ENCODE measurements at places on chromosomes 1 and 21.

GRCh38 chr1:204080163-204080903, 7.4 kb downstream of the SOX13 start:
- DNase-seq: no peak

- DNase-seq: no peak
These were observed 143.8 kb downstream of the DUSP10 start for GRCh38 chr1:221598122-221598521.

- no peak for DNase-seq
These were observed 131.7 kb downstream of the SYT2 start for GRCh38 chr1:202578565-202578964.

GRCh38 chr21:36759348-36760083, 60.6 kb downstream of the SIM2 start:
- DNase-seq: no peak

GRCh38 chr1:12011998-12012397, 7.3 kb upstream of the MIIP start:
- DNase-seq: no peak

DNA sequence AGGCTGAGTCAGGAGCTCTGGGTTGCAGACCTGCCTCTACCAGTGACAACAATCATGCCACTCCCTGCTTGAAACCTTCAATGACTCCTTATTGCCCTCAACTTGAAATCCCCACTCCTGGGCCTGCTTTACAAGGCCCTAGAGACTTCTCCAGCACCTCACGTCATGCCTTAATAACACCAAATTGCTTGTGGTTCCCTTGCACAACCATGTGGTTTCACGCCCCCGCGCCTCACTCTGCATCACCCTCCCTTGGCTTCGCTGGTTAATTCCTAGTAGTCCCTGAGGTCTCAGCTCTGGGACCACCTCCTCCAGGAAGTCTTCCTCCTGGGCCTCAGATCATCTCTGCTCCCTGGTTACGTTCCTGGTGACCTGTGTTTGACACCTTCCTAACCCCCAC, 33.0 kb downstream of the EPHA2 start:
- DNase-seq: peak; percentile 74

DNA sequence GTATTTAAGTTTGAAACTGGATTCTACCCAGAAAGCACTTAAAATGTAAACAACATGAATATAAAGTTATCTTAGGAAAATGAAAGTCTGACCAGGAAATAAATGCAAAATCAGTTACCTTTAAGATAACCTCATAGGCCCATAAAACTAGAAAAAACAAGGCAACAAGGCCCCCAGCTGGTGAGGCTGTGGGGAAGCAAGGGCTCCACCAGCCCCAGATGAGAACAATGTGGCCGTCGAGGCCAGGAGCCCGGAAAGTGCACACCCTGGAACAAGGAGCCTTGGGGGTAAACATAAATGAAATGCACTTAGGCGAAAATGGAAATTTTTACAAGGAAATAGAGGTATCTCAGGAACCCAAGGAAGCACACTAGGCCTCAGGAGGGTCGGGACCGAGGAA, 37.9 kb upstream of the BMP8B start:
- DNase-seq: no peak

- DNase-seq: no peak
These were observed 31.6 kb upstream of the DNAJC6 start for GRCh38 chr1:65277605-65278347.

DNA sequence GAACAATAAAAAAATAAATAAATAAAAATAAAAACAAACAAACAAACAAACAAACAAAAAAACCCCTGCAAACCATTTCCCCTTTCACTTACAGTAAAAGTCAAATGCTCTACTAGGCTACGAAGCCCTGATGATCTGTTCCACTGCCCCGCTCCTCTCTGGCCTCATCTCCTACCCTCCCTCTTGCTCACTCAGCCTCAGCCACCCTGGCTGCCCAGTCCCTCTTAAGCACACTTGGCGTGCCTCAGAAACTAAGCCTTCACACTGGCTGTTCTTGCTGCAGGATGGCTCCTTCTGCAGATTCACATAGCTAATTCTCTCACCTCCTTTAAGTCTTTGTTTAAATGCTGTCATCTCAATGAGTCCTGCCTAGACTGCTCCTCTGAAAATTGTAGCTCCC, 30.8 kb upstream of the UHMK1 start:
- DNase-seq: no peak

- DNase-seq: no peak
These were observed 16.8 kb downstream of the GNG4 start for GRCh38 chr1:235632506-235633401.

DNA sequence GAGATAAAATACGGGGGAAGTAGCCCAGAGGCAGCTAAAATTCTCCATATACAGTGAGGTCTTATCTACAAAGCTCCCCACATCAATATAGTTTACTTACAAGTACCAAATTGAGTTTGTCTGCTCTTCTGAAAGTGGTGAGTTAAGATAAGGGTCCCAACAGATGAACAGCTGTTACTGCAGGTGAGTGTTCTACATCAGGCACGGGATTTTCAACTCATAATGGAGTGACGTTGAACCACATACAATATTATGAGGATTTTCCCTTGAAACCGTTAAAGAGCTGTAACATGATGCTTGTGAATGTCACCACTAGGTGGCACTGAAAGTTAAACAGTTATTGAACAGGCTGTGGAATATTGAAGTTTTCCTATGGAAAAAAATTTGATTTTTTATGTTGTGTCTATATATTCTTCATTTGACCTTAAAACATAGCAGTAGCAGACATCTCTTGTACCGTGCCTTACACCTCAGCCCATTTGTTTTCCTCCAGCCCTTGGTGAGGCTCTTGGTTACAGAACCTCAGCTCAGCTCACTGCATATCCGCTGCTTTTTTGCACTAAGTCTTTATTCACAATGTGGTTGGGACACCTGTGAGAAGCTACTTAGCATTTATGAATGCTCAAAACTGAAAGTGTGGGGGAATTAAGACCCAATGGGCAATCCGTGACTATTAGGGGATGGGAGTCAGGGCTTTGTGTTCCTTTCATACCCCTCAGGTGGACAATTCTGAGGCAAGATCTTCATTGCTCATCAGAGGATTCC, 23.2 kb downstream of the CD1D start:
- no peak for DNase-seq

GRCh38 chr21:27586986-27587385, 620.1 kb upstream of the ADAMTS5 start:
- no peak for DNase-seq

GRCh38 chr1:53047737-53048736, 14.0 kb upstream of the PODN start:
- DNase-seq: no peak

- no peak for DNase-seq
These were observed 25.8 kb upstream of the CAPZB start for GRCh38 chr1:19511116-19511515.

GRCh38 chr21:42308161-42308913, 6.9 kb downstream of the TFF3 start:
- no peak for DNase-seq

GRCh38 chr1:156106624-156107488, 7.7 kb upstream of the LMNA start:
- DNase-seq: no peak

- peak; percentile 54 for DNase-seq
These were observed 172.7 kb downstream of the TGFBR3 start for GRCh38 chr1:91712981-91713841.

- DNase-seq: no peak
These were observed 9.6 kb upstream of the AMY2B start for GRCh38 chr1:103561643-103562395.

GRCh38 chr1:43930168-43930948, 3.2 kb upstream of the ARTN start:
- no peak for DNase-seq

DNA sequence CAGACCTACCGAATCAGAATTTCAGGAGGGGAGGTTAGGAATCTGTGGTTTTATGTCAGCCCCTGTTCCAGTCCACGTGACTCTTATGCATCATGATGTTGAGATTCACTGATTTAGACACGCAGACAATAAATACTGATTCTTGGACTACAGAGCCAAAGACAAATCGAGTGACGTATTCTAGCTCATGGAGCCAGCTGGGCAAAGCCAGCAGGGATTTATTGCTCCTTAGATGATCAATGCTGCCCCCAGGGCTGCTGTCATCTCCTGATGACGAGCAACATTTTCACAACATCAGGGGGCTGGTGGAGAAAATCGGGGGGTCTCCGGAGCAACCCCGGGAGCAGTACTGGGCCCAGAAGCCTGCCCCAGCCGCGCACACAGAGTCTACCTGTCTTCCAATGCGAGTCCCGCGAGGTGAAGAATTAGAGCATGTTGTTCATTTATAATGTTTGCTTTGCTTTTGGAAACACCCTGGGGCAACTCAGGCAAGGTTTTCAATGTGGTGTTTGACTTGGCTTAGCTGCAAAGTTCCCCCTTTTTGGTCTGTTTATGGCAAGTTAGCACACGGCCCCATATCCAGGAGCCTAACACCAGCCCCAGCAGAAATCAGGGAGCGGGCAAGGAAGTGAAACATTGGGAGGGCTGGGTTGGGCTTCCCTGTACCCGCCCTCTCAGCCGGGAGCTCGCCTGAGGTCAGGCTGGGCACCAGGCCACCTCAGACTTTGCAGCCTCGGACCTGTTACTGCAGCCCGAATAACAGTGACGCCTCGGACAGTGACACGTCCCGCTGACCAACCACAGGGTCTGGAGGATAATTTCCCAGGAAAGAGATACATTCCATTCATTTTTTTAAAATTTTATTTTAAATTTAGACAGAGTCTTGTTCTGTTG, 19.9 kb upstream of the CLDN14 start:
- DNase-seq: no peak

DNA sequence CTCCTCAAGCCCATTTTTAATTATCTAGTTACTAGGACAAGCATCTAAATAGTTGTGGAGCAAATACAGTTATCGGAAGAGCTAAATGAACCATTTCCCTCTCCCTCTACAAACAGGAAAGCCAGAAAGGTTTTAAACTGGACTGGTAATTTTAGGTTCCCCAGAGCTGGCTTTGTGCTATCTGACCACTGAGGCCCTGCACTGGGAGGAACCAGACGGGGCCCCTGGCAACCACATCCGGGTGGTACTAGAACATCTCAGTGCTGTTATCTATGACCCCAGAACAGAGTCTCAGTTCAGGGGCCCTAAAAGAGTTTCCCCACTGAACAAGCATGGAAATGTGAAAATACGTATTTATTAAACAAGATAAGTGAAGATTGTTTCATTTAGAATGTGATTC, 7.7 kb upstream of the RSPH1 start:
- DNase-seq: peak; percentile 22

- DNase-seq: no peak
These were observed 50.0 kb upstream of the TENT5C start for GRCh38 chr1:117555806-117556205.

GRCh38 chr1:188241629-188242028, 1412.9 kb downstream of the PLA2G4A start:
- DNase-seq: no peak

- no peak for DNase-seq
These were observed 55.2 kb downstream of the SELENOF start for GRCh38 chr1:86858524-86859261.

DNA sequence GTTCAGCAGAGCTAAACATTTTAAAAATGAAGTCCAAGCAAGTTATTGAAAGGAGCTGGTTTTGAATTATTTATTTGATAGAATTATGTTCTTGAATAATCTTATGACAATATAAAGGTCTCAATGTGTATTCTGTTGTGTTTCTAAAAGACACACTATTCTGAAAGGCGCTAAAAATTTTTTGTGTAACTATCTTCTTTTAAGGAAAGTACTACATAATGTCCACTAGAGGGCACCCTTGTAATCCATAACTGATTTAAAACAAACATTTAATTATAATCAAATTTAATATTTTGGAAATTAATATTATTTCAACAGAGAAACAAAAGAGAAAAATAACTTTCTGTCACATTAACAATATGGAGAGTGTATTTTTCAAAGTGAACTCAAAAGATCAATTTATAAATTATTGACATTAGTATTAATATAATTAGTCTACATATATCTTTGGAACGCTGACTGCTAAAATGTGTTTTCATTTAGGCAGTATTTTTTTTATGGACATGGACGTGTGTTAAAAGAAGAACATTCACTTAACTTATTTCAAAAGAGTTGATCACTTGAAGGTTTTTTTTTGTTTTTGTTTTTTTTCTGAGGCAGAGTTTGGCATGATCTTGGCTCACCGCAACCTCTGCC, 248.4 kb downstream of the DENND1B start:
- DNase-seq: no peak

GRCh38 chr1:29543586-29543985, 307.3 kb downstream of the PTPRU start:
- no peak for DNase-seq

DNA sequence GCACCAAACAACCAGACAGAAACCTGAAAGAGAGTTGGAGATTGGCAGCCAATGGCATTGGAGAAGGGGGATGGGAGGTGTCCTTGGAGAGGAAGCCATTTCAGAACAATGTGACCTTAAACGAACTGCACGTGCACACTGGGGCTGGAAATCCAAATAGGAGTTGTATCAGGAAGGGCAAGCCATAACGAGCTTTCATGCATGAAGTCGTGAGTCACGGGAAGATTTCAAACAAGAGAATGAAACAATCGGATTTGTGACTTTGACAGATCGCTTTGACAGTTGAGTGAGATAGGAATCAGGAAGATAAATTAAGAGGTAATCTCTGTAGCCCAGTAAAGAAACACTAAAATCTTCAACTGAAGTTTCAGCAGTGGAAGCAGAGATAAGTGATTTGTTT, 445.8 kb upstream of the ZP4 start:
- DNase-seq: no peak

DNA sequence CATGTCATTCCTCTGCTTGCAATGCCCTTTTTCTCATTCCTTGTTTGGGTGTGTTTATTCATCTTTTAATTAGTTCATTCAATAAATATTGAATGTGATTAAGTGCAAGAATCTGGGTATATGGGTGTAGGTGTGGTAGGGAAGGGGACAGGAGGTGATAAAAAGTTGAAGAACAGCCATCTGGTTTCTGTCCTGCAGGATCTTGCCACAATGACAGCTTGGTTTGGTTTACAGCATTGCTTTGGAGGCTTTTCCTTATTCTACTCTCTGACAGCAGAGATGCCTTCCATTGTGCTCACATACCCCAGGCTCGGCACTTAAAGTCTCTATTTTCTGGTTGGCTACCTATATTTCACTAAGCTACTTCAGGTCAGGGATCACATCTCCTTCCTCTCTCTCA, 3.0 kb upstream of the REG4 start:
- DNase-seq: no peak

DNA sequence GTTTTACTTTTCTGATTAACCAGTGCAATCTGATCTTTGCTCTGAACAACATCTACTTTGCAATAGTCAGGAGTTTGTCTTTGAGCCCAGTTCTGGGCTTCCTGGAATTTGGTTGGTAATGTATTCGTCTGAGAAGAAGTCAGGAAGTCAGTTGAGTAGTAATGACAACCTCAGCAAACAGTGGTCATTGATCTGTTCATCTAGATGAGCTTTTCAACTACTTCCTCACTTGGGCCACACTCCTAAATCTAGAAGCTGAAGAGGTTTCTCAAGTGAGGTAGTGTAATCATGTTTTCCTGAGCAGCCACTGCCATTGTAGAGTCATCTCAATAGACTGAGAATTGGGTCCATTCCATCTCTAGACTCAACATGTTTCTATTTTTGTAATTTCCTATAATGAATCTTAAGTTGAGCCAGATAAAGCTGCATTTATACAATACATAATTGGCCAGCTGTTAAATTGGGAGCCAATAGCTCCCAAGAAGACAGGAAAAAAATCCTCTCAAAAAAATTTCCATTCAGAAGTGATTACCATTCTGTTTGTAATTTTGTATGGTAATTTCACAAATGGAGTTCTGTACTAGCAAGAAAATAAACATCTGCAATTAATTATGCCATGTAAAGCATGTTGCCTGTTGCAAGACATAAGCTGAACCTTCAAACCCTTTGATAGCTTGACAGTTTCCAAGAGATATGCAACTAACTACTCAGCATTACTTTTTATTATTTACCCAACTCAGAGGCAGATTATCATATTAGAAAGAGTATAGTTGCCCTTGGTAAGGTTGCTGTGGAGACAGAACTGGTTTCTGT, 49.6 kb downstream of the WDR64 start:
- no peak for DNase-seq
